Thyroid gland (tissue), 4 donors: ENCODE measurements at places on chromosomes 11 and 22. TPM values are rescaled to one million over a fixed set of nuclear protein-coding genes. Genes with fewer than 3 reads are reported as not detected.

ARHGAP8 gene
- total RNA-seq: 44.3 TPM

DNA sequence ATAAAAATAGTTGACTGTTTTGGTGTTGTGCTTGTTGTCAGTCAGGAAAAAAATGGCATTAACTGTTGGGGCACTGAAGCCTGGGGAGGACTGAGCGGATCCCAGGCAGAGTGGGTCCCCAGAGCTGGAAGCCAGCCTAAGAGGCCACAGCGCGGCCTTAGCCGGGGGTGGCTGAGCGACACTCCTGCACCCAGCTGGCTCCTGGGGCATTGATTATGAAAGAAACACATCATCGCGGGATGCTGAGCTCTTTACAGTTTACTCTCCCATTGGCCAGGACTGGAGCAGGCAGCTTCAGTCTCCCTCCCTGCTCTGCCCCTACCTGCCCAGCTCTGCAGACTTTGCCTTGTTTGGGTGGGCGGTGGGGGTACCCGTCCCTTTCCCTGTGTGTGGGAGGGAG is 121.5 kb downstream of the ST3GAL4 start:
- DNase-seq: no peak

SEPTIN5 gene
- 124 TPM for total RNA-seq

DNA sequence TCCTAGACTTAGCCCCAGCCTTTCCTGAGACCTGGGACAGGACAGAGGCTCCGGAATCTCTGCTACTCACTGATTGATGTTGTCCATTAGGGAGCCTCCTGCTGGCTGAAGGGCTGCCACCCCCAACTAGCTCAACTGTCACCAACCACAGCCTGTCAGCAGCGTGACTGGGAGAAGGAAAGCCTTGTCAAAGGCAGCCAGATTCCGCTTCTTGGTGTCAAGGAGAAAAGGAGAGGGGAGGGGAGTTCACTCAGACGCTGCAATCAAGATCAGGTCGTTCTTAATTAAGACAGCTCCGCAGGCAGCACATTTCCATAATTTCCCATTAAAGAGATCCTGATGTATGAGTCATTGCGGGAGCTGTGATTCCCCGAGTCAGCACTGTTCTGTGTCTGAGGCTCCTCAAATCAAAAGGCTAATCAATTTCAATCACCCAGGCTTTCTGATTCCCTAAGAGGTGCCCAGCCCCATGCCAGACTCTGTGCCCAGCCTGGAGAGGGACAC is 152.8 kb upstream of the ZBED5 start:
- DNase-seq: peak; percentile 62

NPTXR gene
- 4.2 TPM for total RNA-seq

- DNase-seq: no peak
Measured at GRCh38 chr11:23370580-23371275, 510.5 kb upstream of the CCDC179 start.

DNA sequence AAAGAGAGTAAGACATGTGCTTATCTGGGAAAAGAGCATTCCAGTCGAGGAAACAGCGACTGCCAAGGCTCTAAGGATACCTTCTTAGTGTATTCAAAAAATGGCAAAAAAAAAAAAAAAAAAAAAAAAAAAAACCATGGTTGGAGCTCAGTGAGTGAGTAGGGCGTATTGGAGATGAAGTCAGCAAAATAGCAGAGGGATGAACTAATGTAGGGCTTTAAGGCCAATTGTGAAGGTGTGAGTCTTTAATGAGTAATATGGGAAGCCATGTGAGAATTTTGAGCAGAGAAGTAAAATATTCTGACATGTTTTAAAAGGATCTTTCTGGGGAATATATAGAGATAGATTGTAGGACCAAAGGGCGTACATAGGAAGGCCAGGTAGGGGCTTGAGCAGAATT is 498.6 kb upstream of the ISX start:
- no peak for DNase-seq

RNF169 gene
- 30.2 TPM for total RNA-seq

DNA sequence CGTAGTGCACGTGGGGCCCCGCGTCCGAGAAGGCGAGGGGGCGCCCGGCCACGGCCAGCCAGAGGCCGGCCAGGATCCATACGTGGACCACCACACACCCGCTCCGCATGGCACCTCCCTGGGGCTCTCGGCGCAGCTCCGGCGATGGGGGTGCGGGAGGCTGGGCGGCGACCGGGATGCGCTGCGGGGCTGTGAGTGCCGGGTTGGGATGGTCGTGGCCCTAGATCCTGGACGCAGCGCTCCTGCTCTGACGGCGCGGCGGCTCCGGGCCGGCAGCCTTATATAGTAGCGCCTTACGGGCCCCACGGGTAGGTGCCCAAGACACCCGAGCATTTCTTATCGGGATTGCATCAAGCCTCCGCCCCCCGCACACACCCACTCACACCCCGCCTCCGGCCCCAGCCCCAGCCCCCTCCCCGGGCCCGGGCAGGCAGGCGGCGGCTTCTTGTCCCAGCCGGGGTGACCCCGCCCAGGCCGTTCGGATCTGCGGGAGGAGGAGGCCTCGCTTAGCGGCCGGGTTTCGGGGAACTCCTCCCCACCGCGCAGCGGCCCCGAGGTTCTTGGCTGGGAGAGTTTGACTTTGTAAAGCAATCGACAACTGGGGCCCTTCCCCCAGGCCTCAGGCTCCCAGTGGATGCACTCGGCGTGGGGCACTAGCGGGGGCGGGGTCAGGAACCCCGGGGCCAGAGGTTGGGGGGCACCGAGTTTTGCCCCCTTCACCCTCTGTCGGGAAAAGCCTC is at the start of gene FGF19:
TSS of gene FGF19 (minus strand) at position 255 of the 740 bp plus-strand sequence. CDS start at position 109, 146 bp downstream.
- DNase-seq: no peak

GRCh38 chr11:27520226-27520625 is 13.7 kb upstream of the LIN7C start:
- DNase-seq: no peak

DNA sequence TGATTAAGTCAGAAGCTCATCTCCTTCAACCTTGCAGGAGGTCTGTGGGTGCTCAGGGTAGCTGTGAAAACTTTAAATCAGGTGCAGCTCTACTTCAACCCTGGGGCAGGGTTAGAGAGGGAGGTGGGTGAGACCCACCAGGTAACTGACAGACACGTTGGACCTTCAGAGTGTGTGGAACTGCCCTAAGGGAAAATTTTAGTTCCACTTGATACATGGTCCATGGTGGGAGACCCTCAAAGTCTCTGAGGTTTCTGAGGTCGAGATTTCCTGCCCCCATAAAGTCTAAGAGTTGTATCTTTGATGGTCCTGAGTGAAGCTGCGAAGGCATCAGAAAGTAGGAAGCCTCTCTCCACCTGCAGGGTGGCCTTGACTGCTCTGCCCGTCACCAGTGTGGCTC is 23.9 kb upstream of the NNMT start:
- DNase-seq: no peak

DNA sequence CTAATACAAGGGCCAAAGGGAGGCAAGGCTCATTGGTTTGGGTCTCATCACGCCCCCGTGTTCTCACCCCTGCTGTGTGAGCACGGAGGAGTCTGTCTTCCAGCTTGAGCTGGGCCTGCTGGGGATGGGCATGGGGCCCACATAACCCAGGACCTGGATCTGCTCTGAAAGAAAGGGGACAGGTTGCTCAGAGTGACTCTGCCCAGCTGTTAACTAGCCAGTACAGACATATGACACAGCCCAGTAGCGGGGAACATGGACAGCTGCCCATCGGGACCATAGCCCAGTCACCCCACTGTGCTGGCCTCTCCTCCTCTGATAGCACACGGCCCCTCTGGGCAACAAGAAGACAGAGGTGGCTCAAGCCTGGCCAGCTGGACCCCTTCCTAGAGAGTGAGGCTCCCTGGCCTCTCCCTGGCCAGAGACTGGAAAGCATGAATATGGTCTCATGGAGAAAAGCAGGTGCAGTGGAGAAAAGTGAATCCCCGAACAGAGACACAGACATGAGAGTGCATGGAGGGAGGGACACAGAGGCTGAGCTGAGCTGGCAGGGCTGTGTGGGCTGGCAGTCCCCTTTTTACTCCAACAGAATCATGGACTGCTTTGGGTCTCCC is 973.9 kb downstream of the BRD1 start:
- no peak for DNase-seq

MTMR2 gene
- 26.9 TPM for total RNA-seq

DNA sequence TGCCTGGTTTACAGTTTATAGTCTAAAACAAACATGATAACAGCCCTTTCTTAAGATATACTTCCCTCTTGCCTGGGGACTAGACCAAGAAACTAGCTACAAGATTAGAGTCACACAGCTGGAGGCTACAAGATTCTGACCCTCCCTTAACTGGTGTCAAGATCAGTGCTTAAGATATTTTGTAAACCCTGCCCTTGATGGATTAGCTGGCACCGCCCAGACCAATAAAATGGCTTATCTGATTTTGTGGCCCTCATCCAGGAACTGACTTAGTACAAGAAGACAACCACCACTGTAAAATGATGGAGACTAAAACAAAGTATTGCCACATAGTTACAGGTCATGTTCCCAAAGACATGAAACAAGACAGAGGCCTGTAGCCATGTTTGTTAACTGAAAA is 53.4 kb downstream of the FAM181B start:
- no peak for DNase-seq

DNAL4 gene
- 30.9 TPM for total RNA-seq

GRCh38 chr22:24507716-24508115 is 12.6 kb downstream of the UPB1 start:
- no peak for DNase-seq

DNA sequence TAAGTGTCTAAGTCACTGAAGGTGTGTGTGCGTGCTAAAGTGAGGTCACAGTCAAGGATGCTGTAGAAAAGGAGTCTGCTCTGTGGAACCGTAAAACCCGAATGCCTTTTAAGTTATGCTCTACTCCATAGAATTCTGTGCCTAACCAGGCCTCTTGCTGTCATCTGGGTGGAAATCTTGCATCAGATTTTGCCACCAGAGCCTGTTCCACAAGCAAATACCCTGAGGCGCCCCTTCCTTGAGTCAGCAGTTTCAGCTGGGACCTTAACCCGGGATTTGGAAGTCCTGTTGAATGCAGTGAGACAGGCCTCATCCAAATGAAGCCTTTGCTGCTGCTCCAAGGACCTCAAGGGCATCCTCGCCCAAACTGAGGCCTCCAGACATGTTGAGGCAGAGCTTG is 109.8 kb downstream of the WNT11 start:
- DNase-seq: no peak

- DNase-seq: no peak
Measured at GRCh38 chr11:72135891-72136683, 562 bp downstream of the FOLR3 start.
